WTC11 (cell line): ENCODE measurements at places on chromosomes 12 and 14.

DNA sequence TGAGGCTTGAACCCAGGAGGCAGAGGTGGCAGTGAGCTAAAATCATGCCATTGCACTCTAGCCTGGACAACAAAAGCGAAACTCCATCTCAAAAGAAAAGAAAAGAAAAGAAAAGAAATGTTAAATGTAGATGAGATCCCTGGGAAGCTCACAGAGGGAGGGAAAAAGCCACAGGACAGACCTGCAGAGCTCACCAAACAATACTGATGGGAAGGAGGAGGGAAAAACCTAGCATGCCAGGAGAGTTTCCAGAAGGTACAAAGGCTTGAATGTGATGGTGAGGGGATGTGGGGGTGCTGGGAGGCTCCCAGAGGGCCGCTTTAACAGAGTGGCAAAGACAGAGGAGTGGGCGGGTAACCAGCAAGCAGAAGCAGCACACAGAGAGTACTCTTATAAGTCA is 72.3 kb downstream of the PTPN21 start:
- DNase-seq = no peak

GRCh38 chr14:21647380-21647779 is 6.3 kb upstream of the OR4E2 start:
- no peak for DNase-seq

DNA sequence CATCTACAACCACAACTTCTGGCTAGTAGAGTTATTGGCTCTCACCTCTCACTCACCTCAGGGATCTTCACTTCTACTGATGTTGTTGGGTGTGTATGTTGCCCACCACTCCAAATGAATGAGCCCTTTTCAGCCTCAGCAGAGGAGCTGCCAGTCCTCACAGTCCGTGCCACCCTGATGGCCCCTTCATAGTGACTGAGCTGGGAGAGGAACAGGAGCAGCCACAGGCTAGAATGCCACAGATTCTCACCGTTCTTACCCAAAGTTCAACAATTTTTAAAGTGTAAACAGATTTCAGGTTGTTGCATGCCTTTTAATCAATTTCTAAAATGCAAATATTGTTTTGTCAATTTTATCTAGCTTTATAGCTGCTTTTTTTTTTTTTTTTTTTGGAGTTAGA is 74.5 kb upstream of the DNM1L start:
- DNase-seq = no peak

DNA sequence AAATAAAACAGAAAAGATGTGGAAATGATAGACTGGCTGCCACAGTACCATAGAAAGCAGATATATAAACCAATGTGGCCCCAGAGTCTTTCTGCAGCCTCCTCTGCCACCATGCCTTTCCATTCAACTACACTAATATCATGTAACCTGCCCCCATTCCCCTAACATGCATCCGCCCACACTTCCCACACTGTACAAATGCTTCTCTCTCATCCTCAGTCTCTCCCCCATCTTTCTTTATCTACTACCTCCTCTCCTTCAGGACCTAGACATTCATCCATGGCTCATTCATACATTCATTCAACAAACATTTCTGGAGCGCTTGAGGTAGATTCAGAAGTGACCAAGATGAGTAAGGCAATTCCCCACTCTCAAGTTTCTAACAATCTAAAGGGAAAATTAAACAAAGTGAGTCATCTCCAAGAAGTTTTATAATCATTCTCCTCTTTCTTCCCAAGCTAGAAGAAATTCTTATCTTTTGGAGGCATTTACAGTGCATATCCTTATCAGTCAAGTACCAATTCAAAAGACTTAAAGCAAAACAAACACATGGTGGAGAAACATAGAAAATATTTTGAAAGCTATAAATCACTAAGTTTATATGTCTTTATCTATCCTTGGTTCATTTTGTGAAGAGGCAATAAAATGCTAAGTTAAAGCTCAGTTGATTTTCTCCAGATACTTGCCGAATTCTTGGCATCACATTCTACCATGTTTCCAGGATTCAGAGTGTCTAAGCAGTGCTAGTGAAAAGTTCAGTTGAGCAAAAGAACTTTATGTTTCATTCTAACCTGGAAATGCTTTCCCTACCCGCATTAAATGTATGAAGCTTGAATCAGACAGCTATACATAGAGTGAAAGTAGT is 70.5 kb upstream of the FRMD6 start:
- DNase-seq = no peak

- no peak for DNase-seq
Measured at GRCh38 chr14:34128665-34129064, 177.8 kb upstream of the EGLN3 start.

GRCh38 chr12:42552822-42553221 is 36.7 kb downstream of the PRICKLE1 start:
- DNase-seq = peak; percentile 57

GRCh38 chr14:76894308-76894707 is 68.1 kb downstream of the LRRC74A start:
- DNase-seq = no peak

DNA sequence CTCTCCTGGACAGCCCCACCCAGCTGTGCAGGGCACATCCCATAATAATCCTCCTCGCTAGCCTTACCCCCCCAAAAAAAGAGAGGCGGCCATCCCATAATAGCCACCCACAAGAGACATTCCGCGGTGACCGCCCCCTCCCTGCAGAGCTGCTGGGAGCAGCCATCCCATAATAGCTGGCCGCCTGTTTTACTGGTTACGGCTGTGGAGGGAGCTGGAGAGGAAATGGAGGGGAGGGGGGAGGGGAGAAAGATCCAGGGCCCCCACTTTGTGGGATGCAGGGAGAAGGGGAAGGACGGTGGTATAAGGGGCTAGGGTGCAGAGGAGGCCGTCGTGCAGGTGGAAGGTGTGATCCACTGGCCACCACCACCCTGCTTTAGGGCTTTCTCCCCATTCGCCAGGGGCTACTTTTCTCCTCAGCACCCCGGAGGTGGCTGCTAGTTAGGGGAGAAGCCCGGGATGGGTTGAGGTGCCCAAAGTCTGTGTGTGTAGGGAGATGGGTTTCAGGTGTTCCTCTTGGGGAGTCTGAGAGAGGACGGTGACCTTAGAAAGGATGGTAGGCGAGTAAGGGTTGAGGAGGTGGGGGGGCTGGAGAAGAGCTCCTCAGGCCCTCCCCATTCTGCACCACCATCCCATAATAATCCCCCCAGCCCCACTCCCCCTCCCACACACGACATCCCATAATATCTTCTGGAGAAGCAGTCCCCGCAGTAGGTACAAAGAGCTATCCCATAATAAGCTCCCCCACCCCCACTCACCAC is 6.0 kb upstream of the CHD4 start:
- peak; percentile 56 for DNase-seq

DNA sequence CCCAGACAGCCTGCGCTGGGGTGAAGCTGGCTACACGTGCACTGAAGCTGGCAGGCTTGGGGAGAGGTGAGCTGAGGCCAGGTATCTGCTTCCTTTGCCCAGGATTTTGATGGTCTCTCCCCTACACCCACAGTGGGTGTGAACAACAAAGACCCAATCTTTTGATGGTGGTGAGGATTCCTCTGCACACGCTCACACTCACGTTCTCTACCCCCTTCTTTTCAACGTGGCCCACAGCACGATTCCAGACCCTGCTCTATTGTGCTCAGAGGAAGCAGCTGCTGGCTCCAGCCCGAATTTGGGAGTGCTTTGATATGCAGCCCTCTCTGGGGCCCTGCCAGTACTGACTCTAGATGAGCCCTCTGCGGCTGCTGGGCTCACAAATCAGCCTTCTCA is 4.9 kb downstream of the CD9 start:
- DNase-seq = peak; percentile 75

- no peak for DNase-seq
Measured at GRCh38 chr14:94536836-94537235, 24.4 kb upstream of the SERPINA4 start.

- no peak for DNase-seq
Measured at GRCh38 chr14:89618330-89618708, 201.3 kb upstream of the FOXN3 start.

- DNase-seq = no peak
Measured at GRCh38 chr12:116490471-116490870, 68.7 kb upstream of the MAP1LC3B2 start.

GRCh38 chr12:83018088-83018487 is 331.4 kb downstream of the TMTC2 start:
- DNase-seq = no peak

- DNase-seq = no peak
Measured at GRCh38 chr12:1705774-1706631, 15.1 kb downstream of the ADIPOR2 start.

DNA sequence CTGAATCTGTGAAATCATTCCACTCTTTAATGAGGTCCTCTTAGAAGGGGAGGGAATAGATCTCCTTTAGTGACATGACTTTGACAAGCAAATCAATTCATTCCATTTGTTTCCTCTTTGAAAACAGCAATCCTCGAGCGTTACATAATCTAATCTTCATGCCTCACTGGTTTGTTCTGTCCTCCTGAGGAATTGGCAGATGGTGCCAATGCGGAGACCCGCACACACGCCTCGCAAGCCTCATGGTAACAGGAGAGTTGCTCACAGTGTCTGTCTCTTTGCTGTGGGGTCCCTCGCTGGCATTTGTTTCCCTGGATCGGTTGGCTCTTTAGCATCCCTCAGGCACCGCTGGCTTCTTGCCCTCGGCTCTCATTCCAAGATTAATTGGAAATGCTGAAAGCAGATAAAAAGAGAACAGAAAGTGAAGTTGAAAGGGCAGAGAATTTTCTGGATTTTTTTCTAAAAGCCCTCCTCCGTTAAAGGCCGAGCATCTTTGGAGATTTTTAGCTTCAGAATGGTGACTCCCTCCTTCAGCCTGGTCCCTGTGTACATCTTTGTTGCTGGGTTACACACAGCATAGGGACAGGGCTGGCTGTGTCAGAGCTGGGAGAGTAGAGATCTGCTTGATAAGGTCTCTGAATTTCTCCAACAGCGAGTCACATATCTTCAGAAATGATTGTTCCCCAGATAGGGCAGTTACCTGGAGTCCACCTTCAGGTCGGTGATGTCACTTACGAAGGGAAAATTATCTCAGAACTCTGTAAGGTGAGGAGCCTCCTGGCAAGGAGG is 10.1 kb upstream of the CABP1 start:
- DNase-seq = no peak

DNA sequence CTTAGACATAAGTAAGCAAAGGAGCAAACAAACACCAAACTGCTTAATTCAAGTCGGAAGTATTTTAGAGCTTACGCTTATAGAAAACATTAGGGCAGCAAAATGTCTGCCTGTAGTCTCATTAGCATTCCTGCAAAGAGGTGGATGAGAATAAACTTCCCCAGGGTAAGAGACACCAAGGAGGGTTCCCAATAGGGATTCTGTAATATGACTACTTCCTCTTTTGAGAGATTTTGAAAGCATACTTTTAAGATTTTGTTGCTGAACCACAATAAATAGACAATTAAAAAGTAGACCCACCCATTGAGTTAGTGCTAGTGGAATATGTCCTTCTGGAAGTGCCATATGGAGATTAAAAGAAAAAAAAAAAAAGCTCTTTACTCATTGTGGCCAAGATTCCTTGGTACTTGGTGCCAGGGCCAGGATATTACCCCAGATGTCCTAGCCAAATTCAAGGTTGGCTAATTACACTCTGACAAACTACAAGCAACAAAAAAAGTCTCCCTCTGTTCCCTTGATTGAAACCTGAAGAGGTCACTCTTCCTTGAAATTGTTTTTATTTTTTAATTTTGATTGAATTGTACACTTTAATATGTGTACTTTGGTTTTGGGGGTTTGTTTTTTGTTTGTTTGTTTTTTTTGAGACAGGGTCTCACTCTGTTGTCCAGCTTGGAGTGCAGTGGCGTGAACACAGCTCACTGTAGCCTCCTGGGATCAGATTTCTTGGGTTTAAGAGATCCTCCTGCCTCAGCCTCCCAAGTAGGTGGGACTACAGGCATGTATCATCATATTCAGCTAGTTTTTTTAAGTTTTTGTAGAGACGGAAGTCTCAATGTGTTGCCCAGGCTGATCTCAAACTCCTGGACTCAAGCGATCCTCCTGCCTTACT is 8.7 kb downstream of the CLIP1 start:
- DNase-seq = no peak

DNA sequence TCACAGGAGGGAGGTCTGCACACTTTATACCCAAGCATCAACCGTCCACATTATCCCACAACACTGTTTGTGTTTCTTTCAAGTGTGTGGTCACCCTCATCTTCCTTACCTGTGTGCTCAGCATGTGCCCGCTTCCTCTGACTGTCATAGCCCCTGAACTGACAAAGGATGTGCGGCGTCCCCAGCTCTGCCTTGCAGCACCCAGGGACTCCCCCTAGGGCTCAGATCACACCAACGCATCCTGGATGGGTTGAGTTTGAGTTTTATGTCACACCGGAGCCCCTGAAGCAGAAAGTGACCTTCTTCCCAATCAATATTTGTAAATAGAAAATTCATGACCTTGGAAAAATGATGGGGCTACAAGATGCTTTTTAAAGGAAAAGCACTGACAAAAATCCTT is 770.7 kb upstream of the TMEM132C start:
- peak; percentile 13 for DNase-seq

- no peak for DNase-seq
Measured at GRCh38 chr12:12735301-12735700, 18.1 kb downstream of the CDKN1B start.

- no peak for DNase-seq
Measured at GRCh38 chr12:122282061-122282460, 15.8 kb upstream of the VPS33A start.

- DNase-seq = no peak
Measured at GRCh38 chr12:93727195-93727811, 50.1 kb downstream of the CRADD start.

DNA sequence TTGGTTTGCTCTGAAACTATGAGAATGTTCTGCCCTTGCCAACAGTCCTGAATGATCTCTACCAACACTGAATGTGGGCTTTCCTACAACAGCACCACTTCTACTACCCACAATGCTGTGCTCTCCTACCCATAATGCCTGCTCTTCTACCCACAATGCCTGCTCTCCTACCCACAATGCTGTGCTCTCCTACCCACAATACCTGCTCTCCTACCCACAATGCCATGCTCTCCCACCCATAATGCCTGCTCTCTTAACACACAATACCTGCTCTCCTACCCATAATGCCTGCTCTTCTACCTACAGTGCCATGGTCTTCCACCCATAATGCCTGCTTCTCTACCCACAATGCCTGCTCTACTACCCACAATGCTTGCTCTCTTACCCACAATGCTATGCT is 92.3 kb downstream of the KCNK13 start:
- DNase-seq = no peak

- no peak for DNase-seq
Measured at GRCh38 chr14:98008381-98009113, 1211.4 kb downstream of the VRK1 start.

- no peak for DNase-seq
Measured at GRCh38 chr14:42407153-42407552, 800.5 kb downstream of the LRFN5 start.

GRCh38 chr12:29608581-29608980 is 111.1 kb upstream of the OVCH1 start:
- no peak for DNase-seq

- peak; percentile 75 for DNase-seq
Measured at GRCh38 chr14:63840981-63841380, 11.8 kb upstream of the SYNE2 start.

GRCh38 chr14:100800041-100800440 is 25.9 kb upstream of the MEG3 start:
- no peak for DNase-seq

GRCh38 chr14:30607156-30607780 is 14.9 kb upstream of the SCFD1 start:
- DNase-seq = no peak

GRCh38 chr14:95322651-95323050 is 2.9 kb upstream of the CLMN start:
- no peak for DNase-seq
